Activated CD8-positive, alpha-beta memory T cell treated with anti-CD3 and anti-CD28 coated beads, Interleukin-2, amount 10 ng/mL, durations not matched to agents 7 days and 5 days (primary cell): ENCODE measurements at places on chromosomes 2 and 18.

DNA sequence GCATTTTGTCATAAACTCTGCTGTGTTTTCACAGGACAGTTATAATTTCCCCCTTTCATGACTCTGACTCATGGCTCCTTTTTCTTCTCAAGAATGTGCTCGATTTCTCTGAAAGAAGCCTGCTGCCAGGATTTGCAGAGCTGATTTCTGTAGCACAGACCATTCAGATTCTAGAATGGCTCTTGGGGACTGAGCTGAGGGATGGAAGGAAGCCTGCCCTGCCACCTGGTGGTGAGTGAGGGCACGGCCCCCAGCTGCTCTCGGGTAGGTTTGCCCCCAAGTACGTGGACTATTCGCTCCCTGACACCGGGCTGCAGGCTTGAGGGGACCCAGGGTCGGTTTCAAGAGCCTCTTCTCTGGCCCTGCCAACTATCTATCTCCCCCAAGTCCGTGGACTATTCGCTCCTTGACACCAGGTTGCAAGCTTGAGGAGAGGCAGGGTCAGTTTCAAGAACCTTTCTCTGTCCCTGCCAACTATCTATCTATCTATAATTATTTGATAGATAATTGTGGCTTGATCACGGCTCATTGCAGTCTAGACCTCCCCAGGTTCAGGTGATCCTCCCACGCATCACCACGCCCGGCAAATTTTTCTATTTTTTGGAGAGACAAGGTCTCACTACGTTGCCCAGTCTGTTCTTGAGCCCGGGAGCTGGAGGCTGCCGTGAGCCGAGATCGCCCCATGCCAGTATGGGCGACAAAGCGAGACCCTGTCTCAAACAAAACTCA, 1.4 kb upstream of the SMYD5 start:
- no peak overlapping the region for H3K27ac ChIP-seq
- H3K27me3 ChIP-seq: peaks cover 2% of the 10 kb centered on the region
- H3K4me1 ChIP-seq: peaks cover 30% of the 10 kb centered on the region
- peak; percentile 83 for DNase-seq
- no peaks in the 10 kb centered on the region for H3K36me3 ChIP-seq

GRCh38 chr2:169203952-169204351, 134.6 kb downstream of the DHRS9 start:
- H3K4me3 ChIP-seq: no peak overlapping the region
- DNase-seq: no peak
- no peak overlapping the region for H3K27ac ChIP-seq

DNA sequence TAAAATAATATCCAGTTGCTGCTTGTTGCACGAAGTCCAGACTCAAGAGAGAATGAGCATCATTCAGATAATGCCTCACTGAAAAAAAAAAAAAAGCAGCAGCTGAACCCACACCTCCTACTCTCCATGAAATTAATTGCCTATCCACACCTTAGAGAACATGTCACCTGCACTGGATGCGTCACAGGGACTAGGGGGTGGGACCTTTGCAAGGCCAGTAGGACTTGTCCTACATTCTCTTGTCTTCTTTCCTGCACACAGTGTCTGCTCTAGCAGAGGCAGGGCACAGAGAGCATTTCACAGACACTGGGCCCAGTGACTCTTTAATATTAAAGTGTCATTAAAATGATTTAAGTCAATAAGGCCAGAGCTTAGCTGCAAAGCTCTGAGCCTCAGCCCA, at the start of gene ABCA12:
Gene ABCA12, minus strand, starts transcription at position 148 of the 400 bp plus-strand sequence. CDS start 418 bp downstream, outside the sequence.
- H3K4me3 ChIP-seq: no peak within 1 kb of the TSS
- peaks cover 3% of the 10 kb centered on the region for H3K27me3 ChIP-seq
- no peak within 1 kb of the TSS for H3K27ac ChIP-seq
- H3K36me3 ChIP-seq: no peaks in the 10 kb centered on the region

DNA sequence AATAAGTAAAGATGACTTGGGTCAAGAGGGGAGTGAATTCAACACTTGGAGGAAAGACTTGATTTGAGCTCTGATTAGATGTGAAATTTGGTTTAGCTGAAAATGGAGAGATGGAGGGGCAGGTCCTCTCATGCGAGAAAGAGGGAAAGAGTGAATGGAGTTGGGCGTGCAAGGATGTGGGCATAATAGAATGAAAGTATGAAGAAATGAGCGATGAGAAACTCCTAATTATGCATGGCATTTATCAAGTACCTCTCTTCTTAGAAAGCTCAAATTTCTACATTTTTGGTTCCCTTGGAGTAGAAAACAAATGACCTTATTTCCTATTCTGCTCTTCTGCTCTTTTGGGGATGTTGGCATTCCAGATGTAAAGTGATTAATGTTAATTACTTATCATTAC, 161.5 kb downstream of the PHLPP1 start:
- peaks cover 27% of the 10 kb centered on the region for H3K4me1 ChIP-seq

DNA sequence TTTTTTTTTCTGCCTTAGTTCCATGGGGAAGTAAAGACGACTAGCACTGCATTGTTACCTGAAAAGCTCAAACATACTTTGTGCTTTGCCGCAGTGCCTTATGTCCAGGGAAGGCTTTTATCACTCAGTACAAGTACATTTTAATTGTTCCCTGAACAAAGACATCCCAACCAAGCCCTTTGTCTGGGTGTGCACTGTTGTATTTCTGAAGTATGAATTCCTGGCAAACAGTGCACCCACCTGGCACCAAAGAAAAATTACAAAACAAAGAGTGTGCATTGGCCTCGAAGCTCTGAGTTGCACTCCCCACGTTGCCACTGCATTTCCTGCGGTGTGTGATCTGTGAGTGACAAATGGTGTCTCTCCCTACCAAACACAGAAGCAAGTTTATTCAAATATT, 858.5 kb upstream of the PIK3C3 start:
- H3K36me3 ChIP-seq: no peaks in the 10 kb centered on the region
- no peak overlapping the region for H3K4me3 ChIP-seq

- H3K27ac ChIP-seq: peak overlapping the region; percentile 83
- H3K4me1 ChIP-seq: peaks cover 83% of the 10 kb centered on the region
- H3K36me3 ChIP-seq: peaks cover 30% of the 10 kb centered on the region
- DNase-seq: no peak
Observed at GRCh38 chr2:97743913-97744312, 30.5 kb downstream of the ZAP70 start.

- H3K36me3 ChIP-seq: no peaks in the 10 kb centered on the region
- H3K27me3 ChIP-seq: peaks cover 8% of the 10 kb centered on the region
- no peak overlapping the region for H3K27ac ChIP-seq
- H3K4me1 ChIP-seq: peaks cover 2% of the 10 kb centered on the region
- no peak overlapping the region for H3K4me3 ChIP-seq
Observed at GRCh38 chr2:70645733-70646419, 92.2 kb upstream of the TGFA start.

- no peak overlapping the region for H3K4me3 ChIP-seq
- DNase-seq: peak; percentile 34
- H3K4me1 ChIP-seq: peaks cover 16% of the 10 kb centered on the region
- H3K27ac ChIP-seq: no peak overlapping the region
- peaks cover 15% of the 10 kb centered on the region for H3K27me3 ChIP-seq
Observed at GRCh38 chr2:230932556-230933511, 7.8 kb upstream of the GPR55 start.
